ENCODE measurements at places on chromosomes 3 and 15.

DNA sequence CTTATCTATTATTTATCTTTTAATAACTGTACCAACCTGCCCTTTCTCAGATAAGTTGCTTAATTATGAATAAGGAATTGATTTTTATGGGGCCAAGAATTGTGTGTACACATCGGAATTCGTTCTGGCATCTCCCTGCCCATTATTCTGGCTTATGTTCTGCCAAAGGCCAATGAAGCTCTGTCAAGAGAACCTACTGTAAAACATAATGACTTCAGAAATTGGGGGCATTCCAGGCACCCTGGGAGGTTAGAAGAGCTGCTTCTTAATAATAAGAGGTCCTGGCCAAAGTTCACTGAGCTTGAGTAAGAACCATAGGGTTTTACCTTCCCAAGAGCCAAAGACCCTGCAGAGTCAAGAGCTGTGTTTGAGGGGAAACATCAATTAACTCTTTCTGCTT lies 261.7 kb downstream of the SLC9A9 start:
- no peak for DNase-seq

GRCh38 chr15:79132770-79133169 lies 42.2 kb upstream of the RASGRF1 start:
- DNase-seq: no peak

DNA sequence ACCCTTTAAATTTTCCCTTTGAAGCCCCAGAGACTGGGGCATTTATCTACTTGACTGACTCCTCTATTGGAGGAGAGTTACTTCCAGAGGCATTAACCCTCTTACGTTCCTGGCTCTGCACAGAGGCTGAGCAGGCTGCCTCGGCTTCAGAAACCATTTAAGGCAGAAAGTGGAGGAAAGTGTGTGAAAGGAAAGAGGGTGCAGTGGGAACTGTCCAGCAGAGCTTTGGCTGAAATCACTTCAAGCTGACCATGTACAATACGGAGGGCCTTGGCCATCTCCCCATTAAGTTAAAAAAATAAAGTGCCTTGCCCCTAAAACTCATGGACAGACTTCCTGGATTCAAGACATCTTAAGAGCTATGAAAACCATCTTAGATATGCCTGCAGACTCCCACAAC lies 238.7 kb downstream of the SV2B start:
- no peak for DNase-seq

DNA sequence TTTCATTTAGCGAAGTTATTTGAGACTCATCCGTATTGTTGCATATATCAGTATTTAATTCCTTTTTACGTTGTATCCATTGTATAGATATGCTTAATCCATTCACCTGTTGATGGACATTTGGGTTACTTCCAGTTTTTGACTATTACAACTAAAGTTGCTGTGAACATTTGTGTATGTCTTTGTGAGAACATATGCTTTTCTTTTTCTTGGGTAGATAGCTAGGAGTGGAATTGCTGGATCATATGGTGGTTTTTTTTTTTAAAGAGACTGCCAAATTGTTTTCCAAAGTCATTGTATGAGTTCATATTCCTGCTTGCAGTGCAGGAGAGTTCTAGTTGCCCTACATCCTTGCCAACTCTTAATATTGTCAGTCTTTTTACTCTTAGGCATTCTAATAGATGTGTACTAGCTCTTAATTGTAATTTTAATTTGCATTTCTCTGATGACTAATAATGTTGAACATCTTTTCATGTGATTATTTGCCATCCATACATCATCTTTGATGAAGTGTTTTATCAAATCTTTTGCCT lies 37.3 kb downstream of the NR2C2 start:
- no peak for DNase-seq

DNA sequence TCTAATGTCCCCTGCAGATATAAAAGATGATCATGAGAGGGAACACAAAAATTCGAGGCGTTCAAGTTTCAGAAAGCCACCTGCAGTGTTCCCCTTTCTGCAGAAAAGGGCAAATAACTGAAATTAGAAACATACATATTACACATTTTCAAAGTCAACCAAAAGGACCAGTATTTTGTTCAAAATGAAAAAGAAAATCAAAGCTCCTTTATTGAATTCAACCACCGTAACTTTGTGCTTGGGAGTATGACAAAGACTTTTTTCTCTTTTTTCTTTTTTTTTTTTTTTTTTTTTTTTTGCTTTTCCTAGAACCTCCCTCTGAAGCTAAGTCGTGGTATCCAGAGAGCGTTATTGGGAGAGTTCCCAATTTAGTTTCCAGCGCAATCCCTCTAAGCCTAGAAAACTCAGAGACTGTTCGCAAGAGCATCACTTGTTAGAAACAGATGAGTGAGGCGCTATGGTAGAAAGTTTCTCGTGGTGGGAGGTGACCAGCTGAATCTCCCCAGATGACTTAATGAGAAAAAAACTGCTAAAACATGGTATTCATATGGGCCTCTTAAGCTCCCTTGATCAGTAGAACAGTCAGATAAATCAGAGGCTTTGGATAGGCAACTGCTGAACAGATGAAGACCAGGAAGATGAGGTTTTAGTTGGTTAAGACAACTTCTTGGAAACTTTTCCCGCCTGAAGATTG lies 77.4 kb downstream of the MB21D2 start:
- DNase-seq: no peak

- DNase-seq: no peak
These were observed 17.7 kb downstream of the SLC25A20 start for GRCh38 chr3:48881006-48881405.

- no peak for DNase-seq
These were observed 19.1 kb downstream of the CHRM5 start for GRCh38 chr15:33987444-33987843.

DNA sequence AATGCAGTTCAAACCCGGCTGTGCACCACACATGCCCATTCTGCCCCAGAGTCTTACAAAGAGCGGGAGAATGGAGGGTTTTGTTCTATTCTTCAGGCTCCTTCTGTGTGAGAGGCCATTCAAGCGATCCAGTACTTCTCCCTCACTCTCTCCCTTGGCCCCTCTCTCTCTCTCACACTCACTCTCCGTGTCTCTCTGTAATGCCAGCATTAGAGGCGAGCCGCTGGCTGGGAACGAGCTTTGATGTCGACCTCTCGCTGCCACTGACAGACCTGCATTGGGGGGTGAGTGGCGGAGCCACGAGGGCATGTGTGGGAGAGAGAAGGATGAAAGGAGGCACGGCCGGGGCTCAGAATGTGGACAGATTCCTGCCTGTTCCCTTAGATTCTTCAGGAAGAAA lies 231.7 kb upstream of the ARRDC4 start:
- DNase-seq: no peak

- DNase-seq: no peak
These were observed 26.5 kb downstream of the SLC41A3 start for GRCh38 chr3:126057501-126057819.

GRCh38 chr3:106403371-106404145 lies 534.7 kb upstream of the CBLB start:
- no peak for DNase-seq

- no peak for DNase-seq
These were observed 53.8 kb downstream of the CMSS1 start for GRCh38 chr3:99871231-99872045.

Measured in stimulated activated CD4-positive, alpha-beta T cell treated with anti-CD3 and anti-CD28 coated beads, Interleukin-1b, Interleukin-23, amount 100 ng/mL, for 4 hours (primary cell).